Stimulated activated CD8-positive, alpha-beta memory T cell treated with anti-CD3 and anti-CD28 coated beads, Interleukin-4, amount 100 ng/mL, for 48 hours (primary cell): ENCODE measurements at places on chromosomes 12 and 14.
A peak's percentile ranks its signal among the peaks of the same experiment; 100 is the strongest.

GRCh38 chr12:114693532-114693931 lies 9.6 kb upstream of the TBX3 start:
- DNase-seq: no peak

DNA sequence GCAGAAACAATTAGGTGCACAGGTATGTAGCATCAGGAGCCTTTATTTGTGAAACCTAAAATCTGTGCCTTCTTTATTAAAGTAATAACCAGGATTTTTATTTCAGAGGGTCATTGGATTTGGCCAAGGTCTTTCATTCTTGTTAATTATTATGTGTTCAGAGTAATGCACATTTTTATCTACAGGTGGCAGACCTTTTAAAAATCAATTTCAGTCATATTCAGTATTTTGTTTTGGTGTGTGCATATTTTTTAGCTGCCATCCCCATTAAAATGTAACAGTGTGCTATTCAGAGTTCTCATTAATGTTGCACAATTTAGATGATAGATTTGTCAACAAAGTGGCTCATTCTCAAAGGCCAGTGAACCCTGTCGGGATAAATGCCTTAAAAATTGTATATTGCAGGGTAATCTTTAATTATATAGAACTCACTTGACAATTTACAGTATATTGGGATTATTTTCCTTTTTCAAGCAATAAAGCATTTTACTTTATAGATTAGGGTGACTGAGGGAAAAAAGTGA lies 319.3 kb upstream of the SOX5 start:
- no peak for DNase-seq

- no peak for DNase-seq
Measured at GRCh38 chr12:88401155-88401554, 179.1 kb downstream of the KITLG start.

- DNase-seq: no peak
Measured at GRCh38 chr12:29961231-29961630, 177.5 kb upstream of the TMTC1 start.

- no peak for DNase-seq
Measured at GRCh38 chr12:22722081-22722480, 97.1 kb downstream of the ETNK1 start.

DNA sequence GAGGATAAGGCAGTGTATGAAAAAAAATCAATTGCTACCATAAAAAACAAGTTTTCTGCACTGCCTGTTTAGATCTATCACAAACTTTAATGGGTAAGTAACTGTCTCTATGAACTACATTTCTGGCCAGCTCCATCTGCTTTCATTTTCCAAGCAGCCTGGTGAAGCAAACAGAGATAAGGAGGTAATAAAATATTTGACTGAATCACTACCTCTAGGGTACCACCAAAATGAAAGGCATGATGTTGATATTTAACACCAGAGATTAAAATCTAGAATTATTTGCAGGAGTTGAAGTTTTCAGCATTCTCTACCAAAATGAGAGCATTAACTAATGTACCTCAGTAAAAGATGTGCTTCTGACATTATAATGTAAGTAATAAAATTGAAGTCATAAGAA lies 863.5 kb upstream of the MGAT4C start:
- no peak for DNase-seq

GRCh38 chr12:32033406-32033805 lies 73.2 kb upstream of the BICD1 start:
- no peak for DNase-seq

- DNase-seq: no peak
Measured at GRCh38 chr12:2380946-2381345, 328.2 kb downstream of the CACNA1C start.

GRCh38 chr12:120453977-120454376 lies 7.7 kb downstream of the GATC start:
- DNase-seq: no peak

DNA sequence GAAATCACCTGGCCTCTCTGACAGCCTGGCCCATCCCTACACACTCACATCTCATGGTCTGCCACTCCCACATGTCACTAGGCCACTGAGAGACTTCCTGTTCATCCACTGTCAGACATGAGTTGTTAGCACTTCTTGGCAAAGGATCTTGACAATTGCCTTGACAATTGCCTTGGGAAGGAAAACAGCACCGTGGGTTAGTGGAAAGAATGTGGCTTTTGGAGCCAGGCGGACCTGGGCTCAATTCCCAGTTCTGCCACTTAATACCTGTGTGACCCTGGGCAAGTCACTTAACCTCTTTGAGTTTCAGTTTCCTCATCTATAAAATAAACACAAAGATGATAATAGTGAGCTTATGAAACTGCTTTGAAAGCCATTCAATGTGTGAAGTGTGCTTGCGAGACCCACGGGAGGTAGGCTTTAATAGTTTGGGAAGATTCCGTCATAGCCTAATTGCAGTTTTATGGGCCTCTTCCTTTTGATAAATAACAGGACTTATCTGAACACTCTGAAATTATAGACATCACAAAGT lies 250.4 kb downstream of the C12orf75 start:
- DNase-seq: no peak

DNA sequence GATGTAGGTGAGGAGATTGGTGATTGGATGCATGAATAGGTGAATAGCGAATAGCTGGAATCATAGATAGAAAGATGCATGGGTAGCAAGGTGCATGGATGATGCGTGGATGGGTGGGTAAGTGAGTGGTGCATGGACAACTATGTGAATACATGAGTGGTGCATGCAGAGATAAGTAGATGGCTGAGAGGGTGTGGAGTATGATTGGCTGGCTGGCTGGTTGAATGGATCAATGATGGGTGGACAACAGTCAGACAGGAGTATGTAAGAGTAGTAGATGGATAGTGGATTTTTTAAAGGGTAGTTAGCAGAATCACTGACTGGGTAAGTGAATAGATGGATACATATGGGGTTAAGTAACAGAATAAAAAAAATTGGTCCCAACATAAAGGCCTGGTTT lies 33.9 kb downstream of the SERPINA3 start:
- DNase-seq: no peak

- DNase-seq: no peak
Measured at GRCh38 chr12:80016684-80017083, 81.8 kb upstream of the PPP1R12A start.

DNA sequence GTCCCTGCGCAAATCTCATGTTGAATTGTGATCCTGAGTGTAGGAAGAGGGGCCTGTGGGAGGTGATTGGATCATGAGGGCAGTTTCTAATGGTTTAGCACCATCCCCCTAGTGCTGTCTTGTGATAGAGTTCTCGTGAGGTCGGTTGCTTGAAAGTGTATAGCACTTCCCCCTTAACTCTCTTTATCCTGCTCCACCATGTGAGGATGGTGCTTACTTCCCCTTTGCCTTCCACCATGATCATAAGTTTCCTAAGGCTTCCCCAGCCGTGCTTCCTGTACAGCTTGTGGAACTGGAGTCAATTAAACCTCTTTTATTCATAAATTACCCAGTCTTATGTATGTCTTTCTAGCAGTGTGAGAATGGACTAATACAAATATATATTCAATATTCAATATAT lies 303.7 kb upstream of the SEL1L start:
- DNase-seq: no peak

GRCh38 chr12:116818341-116818856 lies 62.8 kb downstream of the HRK start:
- peak; percentile 25 for DNase-seq

- no peak for DNase-seq
Measured at GRCh38 chr12:38222011-38222410, 94.6 kb upstream of the ALG10B start.

DNA sequence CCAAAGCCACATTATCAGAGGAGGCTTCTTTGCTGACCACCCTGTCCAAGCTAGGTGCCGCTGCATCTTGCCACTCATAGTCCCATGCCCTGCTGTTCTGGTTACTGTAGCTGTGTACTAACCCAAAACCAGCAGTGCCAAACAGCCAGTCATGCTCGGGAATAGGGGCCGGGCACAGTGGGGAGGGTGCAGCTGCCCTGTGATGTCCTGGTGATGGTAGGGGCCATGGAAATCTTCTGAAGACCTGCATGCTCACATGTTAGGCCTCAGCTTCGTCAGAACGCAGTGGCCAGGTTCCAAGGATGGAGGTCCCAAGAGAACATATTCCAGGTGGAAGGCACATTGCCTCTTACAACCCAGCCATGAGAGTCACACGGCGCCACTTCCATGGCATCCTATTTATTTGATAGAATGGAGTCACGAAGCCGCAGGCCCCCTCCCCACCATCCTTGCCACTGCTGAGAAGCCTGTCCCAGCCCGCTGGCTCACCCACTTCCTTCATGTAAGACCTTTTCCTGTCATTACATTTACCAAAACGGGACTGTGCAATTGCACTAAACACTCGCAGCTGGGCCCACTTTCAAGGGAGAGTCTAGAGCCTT lies 48.5 kb downstream of the FAM222A start:
- no peak for DNase-seq

DNA sequence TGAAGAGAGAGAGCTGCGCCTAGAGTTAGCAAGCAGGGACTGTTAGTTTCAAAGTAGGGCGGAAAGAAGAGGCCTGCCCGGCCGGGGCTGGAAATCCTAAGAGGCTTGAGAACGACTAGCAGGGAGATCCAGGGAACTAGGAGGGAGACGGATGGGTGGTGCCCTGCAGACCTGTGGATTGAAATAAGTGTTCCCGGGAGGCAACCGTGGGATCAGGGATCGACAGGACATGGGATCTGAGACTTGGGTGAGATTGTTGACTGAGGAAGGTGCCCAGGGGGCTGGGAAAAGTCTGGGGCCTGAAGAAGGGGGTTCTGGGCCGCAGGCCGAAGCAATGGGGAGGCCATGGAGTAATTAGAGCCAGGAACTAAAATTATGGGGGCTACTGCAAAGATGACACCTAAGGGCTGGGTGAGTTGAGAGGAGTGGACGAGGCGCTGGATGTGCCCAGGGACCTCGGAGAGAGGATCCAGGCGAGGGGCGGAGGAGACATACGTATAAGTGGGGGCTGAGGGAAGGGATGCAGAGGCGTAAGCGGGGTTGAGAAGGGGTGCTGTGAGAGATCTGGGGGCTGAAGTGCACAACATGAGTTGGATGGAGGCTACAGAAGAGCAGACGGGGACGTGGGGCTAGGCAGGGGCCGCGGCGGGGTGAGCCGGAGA lies 635 bp downstream of the LTA4H start:
- peak; percentile 33 for DNase-seq

GRCh38 chr14:76126076-76126475 lies 25.6 kb upstream of the GPATCH2L start:
- no peak for DNase-seq

DNA sequence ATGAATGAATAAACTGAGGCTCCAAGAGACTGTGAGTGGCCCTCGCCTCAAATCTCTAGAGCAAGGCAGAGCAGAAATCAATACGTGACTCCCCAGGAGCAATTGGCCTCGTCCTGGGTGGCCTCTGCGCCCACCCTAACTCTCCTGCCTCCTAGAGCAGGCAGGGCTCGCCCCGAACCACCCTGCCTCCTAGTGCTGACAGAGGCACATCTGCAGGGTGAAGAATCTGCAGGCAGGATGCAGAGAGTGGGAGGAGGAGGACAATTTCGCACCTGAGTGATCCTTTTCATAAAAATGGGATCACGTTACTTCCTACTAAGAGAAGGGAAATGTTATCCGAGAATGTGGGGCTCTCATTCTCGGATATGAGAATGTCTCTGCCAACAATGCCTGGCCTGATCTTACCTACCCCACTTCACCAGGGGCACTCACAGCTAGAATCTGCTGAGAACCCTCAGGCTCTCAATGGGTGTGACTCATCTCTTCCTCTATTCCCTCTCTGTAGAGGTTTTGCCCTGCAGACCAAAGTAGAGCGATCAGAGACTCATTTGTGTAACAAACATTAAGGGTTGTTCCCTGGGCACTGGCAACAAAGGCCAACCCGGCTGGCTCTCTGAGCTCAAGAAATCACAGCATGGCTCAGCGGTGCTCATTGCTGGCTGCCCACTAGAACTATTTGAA lies 61.7 kb upstream of the BCL2L14 start:
- peak; percentile 67 for DNase-seq

DNA sequence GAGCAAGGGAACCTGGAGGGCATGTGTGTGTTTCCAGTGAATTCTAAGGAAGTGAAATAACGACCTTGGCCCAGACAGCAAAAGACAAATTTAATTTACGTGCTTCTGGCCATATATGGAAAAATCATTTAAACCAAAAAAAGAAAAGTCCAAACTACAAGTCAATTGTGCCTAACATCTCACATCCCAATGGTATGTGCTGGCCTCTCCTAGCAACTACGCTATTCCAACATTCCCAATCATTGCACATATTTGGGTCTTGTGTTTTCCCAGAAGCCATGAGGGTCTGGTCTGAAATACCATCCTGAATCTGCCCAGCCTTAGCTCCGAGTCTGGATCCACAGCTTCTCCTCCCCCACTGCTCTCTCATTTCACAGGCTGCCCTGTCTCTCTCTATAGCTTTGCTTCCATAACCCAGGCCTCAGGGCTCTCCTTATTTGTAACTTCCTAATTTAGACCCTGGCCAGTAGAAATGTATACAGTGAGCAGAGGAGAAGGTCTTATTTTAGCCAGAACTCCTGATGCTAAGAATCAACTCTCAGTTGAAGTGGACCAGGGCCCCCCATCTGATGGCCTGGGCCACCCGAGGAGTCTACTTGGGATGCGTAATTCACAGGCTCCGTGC lies 224.6 kb downstream of the ANO2 start:
- no peak for DNase-seq

GRCh38 chr12:58503731-58504130 lies 416.6 kb downstream of the LRIG3 start:
- no peak for DNase-seq

DNA sequence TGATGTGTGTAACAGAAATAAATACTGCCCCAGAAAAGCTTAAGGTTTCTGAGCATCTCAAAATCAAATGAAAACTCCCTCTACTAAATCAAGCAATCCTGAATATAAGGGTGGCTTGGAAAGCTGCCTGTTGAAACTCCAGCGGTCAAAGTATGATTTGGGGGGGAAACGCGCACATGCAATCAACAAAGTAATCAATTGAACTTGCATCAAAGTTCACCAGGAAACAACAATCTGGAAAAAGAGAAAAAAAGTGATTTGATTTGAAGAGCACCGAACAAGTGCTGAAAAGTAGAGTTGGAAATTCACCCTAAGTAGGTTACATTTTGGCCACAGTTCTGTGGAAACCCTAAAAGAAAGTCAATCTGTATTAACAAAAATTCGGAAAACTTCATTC lies 700 bp downstream of the CNIH1 start:
- DNase-seq: no peak

- DNase-seq: no peak
Measured at GRCh38 chr14:101788016-101788635, 26.6 kb downstream of the PPP2R5C start.

- no peak for DNase-seq
Measured at GRCh38 chr12:92546635-92547348, 156.0 kb upstream of the PLEKHG7 start.

- DNase-seq: no peak
Measured at GRCh38 chr12:10339053-10339840, 31.6 kb downstream of the KLRD1 start.

GRCh38 chr14:90924621-90925340 lies 108.6 kb upstream of the TTC7B start:
- no peak for DNase-seq

DNA sequence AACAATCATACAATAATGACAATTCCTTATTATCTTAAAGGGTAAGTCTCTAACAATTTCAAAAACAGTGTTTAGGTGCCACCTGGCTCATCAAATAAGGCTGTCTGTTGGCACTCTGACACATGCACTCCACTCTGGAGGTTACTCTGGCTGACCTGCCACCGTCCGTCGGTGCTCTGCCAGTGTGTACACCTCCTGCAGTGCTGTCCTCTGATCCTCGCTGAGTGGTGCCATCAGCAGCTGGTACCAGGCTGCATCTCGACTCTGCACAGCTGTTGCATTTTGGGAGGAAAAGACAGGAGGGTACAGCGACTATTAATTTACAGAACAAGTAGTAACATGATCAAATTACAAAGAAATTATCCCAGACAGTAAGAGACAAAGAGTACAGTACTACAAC lies 63.9 kb downstream of the IPO8 start:
- DNase-seq: no peak
